ENCODE measurements at places on chromosomes 12 and 14.

DNA sequence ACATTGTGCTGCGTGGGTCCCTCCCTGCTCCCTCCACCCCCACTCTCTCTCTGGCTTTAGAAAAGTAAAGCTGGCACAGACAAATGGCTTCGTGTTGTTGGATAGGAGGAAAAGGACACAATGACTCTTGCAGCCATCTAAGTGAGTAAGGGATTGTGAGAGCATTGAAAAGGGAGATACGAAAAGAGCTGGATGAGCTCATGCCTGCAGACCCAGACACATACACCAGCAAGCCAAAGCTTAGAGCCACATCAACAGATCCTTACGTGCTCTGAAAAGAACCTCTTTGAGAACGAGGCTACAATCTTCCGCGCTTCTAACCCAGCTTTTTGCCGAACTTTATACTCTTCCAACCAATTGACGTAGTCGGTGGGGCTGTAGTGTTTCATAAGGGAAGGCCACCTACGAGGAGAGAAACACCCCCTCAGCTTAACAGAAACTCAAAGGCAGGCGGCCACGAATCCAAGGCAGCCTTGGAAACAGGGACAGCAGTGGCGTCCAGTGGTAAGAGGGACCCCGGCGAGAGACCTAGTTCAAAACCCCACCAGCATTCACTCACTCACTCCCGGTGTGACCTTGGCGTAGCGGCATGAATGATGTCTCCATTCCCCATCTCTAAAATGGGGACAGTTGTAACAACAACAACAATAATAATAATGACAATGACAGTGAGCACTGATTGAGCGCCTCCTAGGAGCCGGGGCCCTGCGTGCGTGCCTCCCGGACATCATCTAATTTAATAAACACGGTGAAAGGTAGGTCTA, 1.1 kb downstream of the FBXO21 start:
- no peak for DNase-seq

DNA sequence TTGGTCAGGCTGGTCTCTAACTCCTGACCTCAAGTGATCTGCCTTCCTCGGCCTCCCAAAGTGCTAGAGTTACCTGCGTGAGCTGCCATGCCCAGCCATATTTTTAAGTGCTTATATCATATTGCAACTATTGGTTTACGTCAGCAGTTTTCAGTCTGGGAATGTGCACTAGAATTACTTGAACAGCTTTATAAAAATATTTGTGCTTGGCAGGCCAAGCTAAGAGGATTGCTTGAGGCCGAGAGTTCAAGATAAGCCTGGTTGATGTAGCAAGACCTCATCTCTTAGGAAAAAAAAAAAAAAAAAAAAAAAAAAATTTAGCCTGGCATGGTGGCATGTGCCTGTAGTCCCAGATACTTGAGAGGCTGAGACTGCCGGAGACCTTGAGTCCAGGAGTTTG, 17.1 kb downstream of the KIAA0586 start:
- DNase-seq, result no peak

DNA sequence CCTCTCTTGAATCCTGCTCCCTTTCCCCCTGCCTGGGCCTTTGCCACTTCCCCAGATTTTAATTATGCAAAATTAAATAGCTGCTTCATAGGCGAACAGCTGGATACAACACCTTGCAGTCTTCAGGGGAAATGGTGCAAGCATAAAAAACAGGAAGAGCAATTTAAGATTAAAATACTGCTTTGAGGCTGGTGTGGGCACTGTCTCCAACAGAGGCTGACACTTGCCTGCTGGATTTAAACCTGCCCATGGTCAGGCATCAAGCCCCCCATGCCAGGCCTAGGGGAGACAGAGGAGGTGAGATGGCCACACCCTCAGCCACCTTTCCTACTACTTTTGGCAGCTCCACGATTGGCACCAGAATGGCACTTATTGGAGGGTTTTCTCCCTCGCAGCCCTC, 110.1 kb upstream of the DIO3 start:
- DNase-seq, result no peak

DNA sequence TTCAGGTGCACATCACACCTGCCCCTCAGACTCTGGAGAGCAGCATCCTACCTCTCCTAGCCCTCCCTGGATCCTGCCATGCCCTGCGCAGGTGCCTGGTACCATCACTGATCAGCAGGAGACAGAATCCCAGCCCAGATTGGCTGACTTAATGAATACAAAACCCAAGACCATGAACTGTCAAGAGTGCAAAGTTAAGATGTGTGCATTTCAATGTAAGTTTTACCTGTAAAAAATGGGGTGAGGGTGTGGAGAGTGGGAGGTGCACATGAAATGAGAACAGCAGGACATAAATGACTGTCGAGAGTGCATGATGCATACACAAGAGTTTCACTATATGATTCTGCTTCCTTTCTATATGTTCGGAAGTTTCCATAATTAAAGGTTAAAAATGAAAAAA, 57.9 kb upstream of the GPR68 start:
- DNase-seq, result no peak

DNA sequence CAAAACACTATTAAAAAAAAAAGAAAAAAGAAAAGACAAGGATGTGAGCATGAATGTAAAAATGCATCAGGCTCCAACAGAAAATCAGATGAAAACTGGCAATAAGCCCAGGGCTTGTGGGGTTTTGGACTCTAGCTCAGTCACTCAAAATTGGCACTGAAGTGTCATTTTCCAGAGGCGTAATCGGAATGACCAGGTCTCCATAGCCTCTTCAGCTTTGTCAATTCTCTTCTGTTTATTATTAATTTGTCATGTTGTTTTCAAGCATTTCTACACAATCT, 137.2 kb upstream of the TRHDE start:
- DNase-seq, result no peak

DNA sequence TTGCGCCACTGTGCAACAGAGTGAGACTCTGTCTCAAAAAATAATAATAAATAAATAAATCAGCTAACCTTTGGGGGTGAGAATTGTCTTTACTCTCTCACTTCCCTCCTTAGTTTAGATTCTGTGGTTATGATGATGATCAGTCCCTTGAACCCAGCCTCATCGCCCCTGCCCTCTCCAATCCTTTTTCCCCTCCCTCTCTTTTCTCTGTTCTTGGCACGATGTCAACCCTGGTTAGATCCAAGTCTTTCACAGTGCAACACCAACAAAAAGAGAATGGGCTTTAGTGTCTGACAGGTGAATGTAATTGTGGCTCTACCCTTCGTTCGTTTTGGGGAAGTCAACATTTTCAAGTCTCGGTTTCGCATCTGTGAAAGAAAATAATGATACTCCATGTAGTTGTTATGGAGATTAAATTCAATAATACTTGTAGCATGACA, 59.0 kb downstream of the NTN4 start:
- no peak for DNase-seq

- peak; percentile 30 for DNase-seq
These were observed 129.9 kb upstream of the GRIN2B start for GRCh38 chr12:14111230-14111865.

GRCh38 chr12:88417531-88417930, 162.7 kb downstream of the KITLG start:
- no peak for DNase-seq

- DNase-seq, result no peak
These were observed 22.1 kb upstream of the NAP1L1 start for GRCh38 chr12:76106631-76107030.

- DNase-seq, result no peak
These were observed 238.8 kb downstream of the PAWR start for GRCh38 chr12:79451978-79452377.

- DNase-seq, result no peak
These were observed 18.1 kb downstream of the EGLN3 start for GRCh38 chr14:33932576-33933345.

- DNase-seq, result no peak
These were observed 49.9 kb downstream of the PELI2 start for GRCh38 chr14:56168007-56168616.

GRCh38 chr12:63124778-63125177, 26.2 kb downstream of the AVPR1A start:
- DNase-seq, result no peak

GRCh38 chr12:20585913-20586312, 109.2 kb upstream of the SLCO1C1 start:
- no peak for DNase-seq

- DNase-seq, result no peak
These were observed 19.7 kb upstream of the NR1H4 start for GRCh38 chr12:100453951-100454350.

- no peak for DNase-seq
These were observed 5.8 kb upstream of the SLC48A1 start for GRCh38 chr12:47767216-47767724.

GRCh38 chr12:107436376-107436775, 249.2 kb upstream of the PWP1 start:
- DNase-seq, result peak; percentile 82

DNA sequence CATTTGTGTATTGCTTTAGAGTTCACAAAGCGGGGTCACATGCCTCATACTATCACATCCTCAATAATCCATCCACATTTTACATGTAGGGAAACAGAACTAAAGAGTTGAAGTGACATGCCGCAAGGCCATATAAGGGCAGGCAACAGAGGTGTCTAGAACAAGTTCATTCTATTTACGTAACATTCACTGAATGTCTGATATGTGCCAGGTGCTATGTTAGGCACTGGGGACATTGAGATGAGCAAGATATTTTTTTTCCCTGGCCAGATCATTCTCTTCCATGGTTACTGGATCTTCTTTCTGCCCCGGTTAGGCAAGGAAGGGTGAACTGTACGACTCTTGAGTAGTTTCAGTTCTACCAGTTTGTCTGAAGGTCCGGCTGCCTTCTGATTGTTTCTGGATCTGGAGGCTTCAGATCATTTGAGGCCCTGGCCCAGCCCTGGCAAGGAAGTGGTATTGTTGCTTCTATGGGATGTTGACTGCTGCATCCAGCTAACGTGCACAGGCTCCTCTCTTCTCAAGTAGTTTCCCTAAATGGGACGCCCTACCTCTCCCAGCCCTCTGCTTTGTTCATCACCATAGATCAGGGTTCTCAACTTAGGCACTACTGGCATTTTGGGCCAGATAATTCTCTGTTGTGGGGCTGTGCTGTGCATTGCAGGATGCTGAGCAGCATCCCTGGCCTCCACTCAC, 12.1 kb downstream of the GPATCH2L start:
- DNase-seq, result no peak

- DNase-seq, result no peak
These were observed 16.0 kb upstream of the SELPLG start for GRCh38 chr12:108649669-108650068.

GRCh38 chr12:570921-571794, 92.1 kb downstream of the NINJ2 start:
- DNase-seq, result no peak

- no peak for DNase-seq
These were observed 25.4 kb downstream of the BATF start for GRCh38 chr14:75547552-75548250.

DNA sequence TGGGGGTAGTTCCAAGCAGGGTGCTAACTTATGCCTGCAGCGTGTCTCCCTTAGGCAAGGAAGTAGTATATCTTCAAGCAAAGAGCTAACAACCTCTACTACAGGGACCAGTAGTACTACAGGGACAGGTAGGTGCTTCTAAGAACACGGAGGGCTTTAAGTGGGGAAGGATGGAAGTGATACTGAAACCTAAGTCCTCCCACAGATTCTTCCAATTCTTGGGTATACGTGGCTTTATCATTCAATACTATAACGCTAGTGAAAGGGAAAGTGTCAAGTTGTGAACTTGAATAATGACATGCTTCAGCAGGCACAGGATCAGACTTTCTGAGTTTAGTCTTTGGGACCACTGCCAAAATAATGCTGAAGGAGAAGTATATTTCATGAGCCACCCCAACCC, 241.7 kb downstream of the CEP128 start:
- no peak for DNase-seq

DNA sequence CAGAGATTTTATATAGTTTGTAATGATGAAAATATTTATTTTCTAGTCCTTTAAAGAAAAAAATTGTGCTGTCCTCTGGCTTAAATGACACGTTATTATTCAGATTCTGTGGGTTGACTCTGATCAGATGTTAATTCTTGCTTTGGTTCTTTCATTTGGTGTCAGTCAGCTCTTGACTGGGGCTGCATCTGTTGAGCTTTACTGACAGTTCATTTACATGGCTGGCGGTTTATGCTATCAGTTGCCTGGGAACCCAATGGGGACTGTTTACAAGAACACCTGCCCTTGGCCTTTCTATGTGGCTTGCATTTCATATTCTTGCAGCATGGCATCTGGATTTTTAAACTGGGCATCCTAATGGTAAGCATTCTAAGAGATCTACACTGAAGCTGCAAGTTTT, 667.1 kb upstream of the FBXO33 start:
- no peak for DNase-seq

- no peak for DNase-seq
These were observed 53.3 kb downstream of the BDKRB1 start for GRCh38 chr14:96309133-96309895.

- DNase-seq, result no peak
These were observed 843 bp upstream of the NUAK1 start for GRCh38 chr12:106139422-106140171.

DNA sequence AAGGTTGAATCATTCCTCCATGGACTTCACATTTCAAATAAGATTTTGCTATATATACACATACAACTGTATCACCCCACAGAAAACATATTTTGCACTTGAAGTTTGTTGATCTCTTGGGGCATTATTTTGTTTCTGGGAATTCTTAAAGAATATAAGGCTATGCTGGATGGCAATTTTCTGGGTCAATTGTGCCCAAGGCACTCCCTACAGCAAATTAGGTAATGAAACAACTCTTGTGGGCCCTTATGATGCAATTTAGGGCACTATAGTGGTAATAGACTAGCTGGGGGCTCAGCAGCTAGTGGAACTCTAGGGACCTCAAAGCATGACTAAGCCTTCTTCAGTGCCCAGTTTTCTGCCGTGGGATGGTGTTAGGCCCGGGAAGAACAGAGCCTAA, 444.4 kb downstream of the NRXN3 start:
- DNase-seq, result no peak

DNA sequence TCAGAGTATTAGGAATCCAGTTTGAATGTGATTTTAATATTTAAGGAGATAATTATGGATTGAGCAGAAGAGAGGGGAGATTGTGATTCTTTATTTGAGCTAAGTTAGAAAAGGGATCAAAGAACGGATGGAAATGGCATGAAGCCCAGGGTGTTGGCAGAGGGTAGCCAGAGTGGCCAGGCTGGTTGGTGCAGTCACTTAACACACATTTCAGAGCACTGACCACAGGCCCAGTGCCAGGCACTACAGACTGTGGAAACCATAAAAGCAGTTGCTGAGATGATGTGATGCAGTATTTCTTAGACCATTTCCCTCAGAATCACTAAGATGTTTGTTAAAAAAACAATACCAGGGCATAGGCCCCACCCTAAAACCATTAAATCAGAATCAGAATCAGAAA, 167.7 kb upstream of the AMIGO2 start:
- no peak for DNase-seq

DNA sequence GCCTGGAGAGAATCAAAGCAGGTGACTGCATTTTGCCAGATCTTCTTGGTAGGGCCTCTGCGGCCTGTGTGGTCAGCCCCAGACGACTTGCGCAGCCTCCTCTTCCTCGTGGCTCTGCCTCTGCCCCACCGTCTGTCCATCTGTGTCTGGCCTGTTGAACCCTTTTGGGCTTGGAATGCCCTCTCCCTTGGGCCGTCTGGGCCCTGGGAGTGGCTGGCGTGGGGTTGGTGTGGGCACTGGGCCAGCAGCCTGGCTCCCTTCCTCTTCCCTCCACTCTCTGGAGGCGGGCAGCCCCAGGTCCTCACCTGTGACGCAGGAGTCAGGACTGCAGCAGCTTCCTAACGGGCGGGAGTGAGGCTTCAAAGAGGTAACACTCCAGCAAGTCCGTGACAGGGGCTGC, 9.7 kb upstream of the CCDC197 start:
- no peak for DNase-seq

Measured in iPS DF 19.7 (cell line).